Activated CD4-positive, alpha-beta T cell treated with anti-CD3 and anti-CD28 coated beads, Interleukin-2, amount 50 U/mL, for 1 hour (primary cell): ENCODE measurements at places on chromosomes 5 and 9.

GRCh38 chr9:73176450-73176875, 24.8 kb downstream of the ANXA1 start:
- no peak for DNase-seq

DNA sequence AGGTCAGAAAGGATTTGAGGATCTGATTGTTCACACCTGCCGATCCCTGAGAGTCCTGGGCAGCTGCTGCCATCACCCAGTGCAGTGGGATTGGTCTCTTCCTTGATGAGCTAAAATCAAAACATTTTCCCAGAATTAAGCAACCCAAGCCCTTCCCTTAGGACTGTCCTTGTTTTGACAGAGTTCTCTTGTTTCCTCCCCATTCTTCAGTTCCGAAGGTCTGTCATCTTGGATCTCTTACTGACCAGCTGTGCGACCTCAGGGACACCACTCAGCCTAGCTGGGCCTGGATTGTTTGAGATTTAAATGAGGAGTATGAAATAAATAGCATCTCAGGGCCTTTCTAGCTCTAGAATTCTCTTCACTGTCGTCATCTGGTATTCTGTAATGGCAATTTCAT, 90.3 kb upstream of the IQGAP2 start:
- no peak for DNase-seq

DNA sequence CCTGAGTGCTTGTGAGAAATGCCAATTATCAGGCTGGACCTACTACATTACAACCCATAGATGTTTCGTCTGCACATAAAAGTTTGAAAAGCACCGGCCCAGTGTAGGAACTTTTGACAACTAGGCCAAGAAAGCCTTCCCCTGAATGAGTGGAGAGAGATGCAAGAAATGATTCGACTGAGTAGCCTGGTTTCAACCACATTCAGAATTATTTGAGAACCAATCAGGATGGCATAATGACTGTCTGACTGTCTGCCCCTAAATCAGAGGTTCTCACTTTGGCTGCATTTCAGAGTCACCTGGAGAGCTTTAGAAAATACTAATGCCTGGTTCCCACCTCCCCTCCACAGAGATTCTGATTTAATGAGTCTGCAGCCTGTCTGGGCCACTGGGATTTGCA, 61.1 kb downstream of the FRMD3 start:
- DNase-seq: no peak

GRCh38 chr9:93869863-93870262, 85.3 kb downstream of the BARX1 start:
- DNase-seq: no peak

- no peak for DNase-seq
Measured at GRCh38 chr5:78221964-78222451, 72.5 kb downstream of the AP3B1 start.

DNA sequence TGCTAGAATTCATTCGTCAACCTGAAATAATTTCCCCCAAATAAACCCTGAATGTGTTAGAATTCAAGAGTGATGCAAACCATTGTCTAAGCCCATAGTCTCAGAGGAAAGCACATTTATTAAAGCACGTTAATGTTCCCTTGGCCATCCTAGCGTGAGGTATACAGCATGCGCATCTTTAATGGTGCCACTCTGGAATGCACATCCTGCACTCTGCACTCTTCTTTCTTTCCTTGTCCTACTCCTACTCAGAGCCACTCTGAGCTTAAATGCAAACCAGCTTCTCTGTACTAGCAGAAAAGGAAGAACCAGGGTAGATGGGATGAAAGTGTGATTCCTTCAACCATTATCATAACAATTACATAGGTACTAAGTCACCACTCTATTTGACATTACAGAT, 50.4 kb downstream of the ARL15 start:
- DNase-seq: no peak

GRCh38 chr5:124819201-124819600, 72.8 kb upstream of the ZNF608 start:
- DNase-seq: no peak
